ENCODE measurements at places on chromosomes 13 and 19.

GRCh38 chr13:71803066-71803465 is 63.9 kb downstream of the DACH1 start:
- DNase-seq: no peak

GRCh38 chr13:108985166-108985565 is 355.8 kb downstream of the MYO16 start:
- DNase-seq: no peak

GRCh38 chr19:38974624-38975213 is 823 bp downstream of the FBXO17 start:
- no peak for DNase-seq

GRCh38 chr19:10643172-10643967 is 10.8 kb upstream of the ILF3 start:
- no peak for DNase-seq

GRCh38 chr19:35177377-35178274 is 23.1 kb downstream of the FXYD5 start:
- no peak for DNase-seq

DNA sequence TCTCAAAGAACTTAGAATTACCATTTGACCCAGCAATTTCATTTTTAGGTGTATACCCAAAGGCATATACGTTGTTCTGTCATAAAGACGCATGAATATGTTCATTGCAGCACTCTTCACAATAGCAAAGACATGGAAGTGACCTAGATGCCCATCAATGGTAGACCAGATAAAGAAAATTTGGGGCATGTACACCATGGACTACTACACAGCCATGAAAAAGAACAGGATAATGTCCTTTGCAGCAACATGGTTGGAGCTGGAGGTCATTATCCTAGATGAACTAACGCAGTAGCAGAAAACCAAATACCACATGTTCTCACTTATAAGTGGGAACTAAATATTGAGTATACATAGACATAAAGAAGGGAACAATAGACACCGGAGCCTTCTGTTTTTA is 20.7 kb downstream of the PAN3 start:
- DNase-seq: no peak

GRCh38 chr13:25963674-25964073 is 88.1 kb downstream of the SHISA2 start:
- no peak for DNase-seq

GRCh38 chr19:4976401-4977298 is 7.7 kb downstream of the KDM4B start:
- no peak for DNase-seq

DNA sequence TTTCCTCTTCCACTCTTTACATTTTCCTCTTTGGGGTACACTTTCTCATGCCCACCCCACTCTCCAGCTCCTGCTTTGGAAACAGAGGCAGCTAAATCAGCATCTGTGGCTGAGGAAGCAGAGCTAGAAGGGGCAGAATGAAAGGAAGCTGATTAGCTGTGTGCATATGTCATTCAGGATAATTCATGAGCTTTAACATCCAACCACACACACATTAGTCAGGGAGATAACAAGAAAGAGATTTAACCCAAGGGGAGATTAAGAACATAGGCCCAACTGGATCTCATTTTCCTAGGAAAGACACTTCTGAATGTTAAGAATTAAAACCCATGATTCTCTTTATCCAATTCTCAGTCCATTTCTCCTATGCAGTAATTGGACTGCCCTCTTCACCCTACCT is 405.5 kb downstream of the TBC1D4 start:
- DNase-seq: no peak

DNA sequence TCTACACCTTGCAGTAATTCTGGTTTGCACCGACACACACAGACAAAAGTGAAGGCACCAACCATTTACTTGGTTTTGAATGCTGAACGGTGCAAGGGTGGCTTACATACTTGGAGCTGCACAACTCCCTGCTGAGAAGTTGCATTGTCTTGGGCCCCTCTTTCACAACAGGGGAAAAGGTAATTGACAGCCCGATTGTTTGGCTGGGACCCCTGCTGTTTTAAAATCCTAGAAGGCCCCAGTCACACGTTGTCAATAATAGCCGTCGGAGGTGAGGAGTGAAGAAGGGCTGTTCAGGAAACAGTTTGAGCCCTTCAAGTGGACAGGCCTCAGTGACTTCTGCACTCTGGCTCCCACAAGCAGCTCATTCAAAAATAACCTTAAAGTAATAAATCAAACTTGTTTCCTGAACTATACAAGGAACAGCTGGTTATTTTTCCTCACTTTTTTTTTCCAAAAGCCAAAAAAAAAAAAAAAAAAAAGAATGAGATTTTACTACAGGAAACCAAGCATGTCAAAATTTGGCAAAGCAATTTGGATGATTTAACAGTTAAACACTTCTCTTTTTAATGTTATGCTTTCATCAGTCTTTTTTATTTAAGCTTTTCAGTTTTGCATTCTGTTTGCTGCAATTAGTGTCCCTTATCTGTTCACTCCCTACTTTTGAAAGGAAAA is 19.0 kb upstream of the SPRY2 start:
- DNase-seq: no peak

Data from GM12864 (cell line).